ENCODE measurements at places on chromosomes 16 and 17.

GRCh38 chr17:63644846-63645245 lies 22.6 kb downstream of the MAP3K3 start:
- no peak for DNase-seq

DNA sequence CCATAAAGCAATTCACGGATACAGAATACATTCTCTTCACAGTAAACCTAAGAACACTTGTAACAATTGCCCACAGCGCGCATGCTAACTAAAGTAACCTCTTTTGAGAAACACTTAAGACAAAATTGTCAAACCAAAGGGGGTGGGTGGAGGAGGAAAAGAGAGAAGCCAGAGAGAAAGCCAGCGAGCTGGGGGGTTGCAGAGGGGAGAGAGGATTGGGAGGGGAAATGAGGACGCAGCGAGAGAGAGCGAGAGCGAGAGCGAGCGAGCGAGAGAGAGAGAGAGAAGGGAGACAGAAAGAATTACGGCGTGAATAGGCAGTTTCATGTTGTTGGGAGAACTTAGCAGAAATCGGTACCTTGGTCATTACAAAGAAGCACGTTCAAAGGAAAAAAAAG lies 1.6 kb upstream of the HOXB7 start:
- DNase-seq: no peak

- DNase-seq: no peak
These were observed 52.7 kb upstream of the ADORA2B start for GRCh38 chr17:15892244-15892643.

GRCh38 chr17:56230660-56231059 lies 77.4 kb downstream of the ANKFN1 start:
- DNase-seq: no peak

GRCh38 chr16:69171325-69172084 lies 15.5 kb upstream of the SNTB2 start:
- no peak for DNase-seq

DNA sequence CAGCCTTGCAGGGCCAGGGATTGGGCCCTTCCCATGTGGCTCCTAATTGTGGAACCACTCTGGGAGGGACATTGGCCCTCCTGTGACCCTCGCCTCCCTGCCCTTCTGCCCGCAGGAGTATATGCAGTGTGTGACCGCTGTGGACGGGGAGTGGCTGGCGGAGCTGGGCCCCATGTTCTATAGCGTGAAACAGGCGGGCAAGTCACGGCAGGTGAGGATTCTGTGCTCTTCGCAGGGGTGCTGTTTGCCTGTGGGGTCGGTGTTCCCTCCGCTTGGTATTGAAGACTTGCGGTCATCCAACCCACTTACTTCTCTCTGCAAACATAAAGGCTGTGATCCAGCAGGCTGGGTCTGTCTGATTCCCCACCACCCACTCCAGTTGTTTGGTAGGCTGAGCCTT lies 15.7 kb downstream of the DHX38 start:
- DNase-seq: no peak

DNA sequence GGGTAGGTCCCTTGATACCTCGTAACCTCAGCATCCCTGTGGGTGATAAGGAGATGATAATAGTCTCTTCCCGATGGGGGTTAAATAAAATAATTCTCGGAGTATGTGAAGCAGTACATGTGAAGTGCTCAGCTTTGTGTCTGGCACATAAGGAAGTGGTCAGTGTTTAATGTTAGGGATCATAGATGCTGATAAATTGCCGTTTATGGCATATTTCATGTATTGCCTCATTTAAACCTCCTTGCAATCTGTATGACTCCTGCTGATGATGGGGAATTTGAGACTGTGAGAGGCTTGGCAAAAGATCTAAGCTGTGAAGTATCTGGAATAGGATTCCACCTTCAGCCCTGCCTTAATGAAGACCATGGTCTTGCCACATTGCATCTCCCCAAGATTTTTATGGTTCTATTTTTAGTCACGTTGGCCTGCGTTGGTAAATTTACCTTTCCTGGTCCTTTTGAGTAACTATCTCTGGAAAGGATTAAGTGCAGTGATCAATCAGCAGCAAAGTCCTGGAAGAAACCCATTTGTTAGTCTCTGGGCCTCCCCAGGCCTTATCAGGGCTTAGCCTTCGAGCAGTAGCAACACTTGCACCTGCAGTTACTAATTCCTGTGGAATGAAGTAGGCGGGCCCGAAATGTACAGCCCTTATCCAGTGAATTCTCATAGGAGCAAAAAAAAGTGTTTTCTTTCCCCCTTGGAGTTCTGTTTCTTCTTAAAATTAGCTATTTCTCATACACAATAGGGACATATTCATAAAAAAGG lies 144.9 kb downstream of the WWOX start:
- DNase-seq: no peak

- no peak for DNase-seq
These were observed at the start of gene NETO2 for GRCh38 chr16:47143677-47144558. NETO2 (minus strand) TSS chr16:47143945; CDS start chr16:47143612, 333 bp downstream.

DNA sequence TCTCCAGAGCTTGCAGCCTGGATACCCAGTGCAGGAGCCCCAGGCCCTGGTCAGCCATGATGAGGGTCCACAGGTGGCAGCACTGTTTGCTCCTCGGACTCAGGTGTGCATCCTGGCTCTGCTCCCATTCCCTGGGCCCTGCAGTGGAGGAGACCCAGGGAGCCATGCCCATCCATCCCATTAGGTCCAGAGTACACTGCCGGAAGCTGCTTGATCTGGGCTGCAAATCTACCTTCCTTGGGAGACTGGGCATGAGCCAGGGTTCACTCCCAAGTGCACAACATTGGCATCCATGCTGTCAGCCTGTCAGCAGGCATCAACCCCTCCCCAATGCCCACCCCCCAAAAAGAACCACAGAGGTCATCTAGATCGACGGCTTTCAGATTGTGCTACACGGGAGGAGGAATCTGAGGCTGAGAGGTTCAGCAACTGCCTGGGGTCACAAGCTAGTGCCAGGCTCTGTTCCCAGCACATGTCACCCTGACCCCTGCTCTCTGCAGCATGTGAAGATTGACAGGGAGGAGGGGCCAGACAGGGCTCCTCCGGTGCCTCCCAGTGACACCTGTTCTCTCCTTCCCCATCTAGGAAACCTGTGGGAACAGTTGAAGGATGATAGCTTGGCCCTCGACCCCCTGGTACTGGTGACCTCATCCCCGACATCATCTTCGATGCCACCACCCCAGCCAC lies 15.7 kb downstream of the UNC119 start:
- DNase-seq: no peak

DNA sequence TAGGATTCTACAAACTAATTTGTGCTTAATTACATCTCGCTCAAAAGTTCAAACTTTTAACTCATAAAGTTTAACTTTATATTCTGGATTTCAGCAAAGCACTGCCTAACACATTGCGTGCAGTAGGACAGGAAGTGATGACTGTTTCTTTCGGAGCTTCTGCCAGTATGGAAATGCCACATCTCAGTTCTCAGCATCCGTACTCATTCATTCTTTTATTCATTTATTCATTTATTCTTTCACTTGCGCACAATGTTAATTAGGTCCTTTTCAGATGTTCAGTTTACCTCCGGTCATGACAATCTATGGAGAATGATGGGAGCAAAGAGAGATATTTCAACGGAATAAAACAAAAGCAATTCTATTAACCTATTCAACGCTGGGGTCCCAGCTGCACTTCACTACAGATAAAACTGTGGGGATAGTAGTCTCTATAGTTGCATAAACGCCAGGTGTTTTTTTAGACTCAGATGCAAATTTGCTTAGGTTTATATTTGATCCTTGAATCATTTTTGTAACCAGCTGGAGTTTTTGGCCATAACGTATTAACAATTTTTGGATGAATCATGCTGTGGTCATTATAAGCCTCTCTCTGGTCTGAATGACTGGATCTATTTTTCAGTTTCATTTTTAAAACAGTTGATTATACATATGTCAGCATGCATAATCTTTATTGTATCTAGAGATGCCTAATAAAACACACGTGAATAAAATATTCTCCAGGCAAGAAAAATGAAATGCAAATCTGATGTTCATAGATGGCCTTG lies 143.9 kb downstream of the KCNJ2 start:
- DNase-seq: no peak

DNA sequence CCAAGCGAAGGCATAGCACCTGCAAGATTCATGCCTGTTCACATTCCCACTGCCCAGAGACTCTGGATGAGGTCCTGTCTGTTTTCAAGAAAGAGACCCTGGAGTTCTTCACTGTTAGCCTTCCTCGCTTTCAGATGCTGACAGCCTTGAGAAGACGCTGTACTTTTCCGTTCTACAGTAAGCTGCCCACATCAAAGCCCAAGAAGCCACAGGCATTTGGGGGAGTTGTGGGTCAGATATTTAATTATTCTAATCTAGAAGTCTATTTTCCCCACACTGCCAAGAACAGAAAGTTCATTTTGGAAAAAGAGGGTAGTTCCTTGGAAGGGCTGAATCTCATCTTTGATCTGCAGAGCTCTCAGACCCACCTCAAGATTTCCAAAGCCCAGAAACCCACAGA lies 127.9 kb downstream of the AXIN2 start:
- no peak for DNase-seq

DNA sequence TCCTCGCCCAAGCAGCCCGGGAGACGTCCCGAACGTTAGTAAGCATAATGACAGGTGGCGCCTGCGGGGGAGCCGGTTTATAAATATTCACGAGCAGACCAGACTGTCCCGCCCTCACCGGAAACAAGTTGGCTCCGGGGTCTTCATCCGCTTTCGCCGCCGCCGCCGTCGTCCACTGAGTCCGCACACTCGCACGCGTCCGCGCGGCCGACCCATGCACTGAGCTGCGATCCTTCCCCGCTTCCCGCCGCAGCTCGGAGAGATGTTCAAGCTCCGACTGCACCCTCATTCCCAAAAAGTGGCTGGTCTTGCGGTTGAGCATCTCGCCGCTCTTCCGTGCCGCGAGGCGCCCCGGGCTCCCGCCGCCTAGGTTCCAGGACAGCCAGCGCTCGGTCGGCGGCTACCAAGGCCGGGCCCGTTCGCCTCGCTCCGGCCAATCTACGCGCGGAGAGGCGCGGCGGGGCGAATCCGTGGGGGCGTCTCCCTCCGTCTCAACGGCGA lies 385 bp downstream of the CFAP119 start:
- no peak for DNase-seq

DNA sequence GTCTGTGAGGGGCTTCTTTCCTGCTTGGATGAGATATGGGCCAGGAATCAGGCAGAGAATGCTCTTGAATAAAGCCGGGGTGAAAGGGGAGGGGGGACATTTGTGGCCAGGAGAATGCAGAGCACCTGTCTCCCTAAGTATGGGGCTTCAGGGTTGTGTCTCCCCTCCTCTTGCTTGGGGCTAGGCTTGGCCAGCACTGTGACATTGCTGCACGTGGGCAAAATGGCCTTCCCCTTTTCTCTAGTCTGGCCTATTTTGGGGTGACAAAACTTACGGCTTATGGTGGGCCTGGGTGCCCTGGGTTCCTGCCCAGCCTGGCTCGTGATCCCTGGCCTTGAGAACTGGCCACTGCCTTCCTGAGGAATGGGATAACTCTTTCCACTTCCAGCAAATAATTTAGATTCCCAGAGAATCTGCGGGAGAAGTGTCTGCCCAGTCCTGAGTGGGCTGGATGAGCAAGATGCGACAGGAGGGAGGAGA lies 5.6 kb downstream of the NFE2L1 start:
- no peak for DNase-seq

- DNase-seq: peak; percentile 30
These were observed 7.7 kb downstream of the SCGB1C2 start for GRCh38 chr17:144936-145670.

GRCh38 chr17:37130984-37131446 lies 182.3 kb downstream of the AATF start:
- DNase-seq: no peak

- no peak for DNase-seq
These were observed 21.4 kb upstream of the SLC6A4 start for GRCh38 chr17:30256756-30257506.

GRCh38 chr16:17437981-17438380 lies 32.8 kb downstream of the XYLT1 start:
- no peak for DNase-seq

- peak; percentile 97 for DNase-seq
These were observed 11.1 kb downstream of the LDHD start for GRCh38 chr16:75105306-75106061.

- DNase-seq: no peak
These were observed 775 bp upstream of the SP6 start for GRCh38 chr17:47851764-47852112.

GRCh38 chr16:5379954-5380353 lies 282.4 kb upstream of the EEF2KMT start:
- DNase-seq: no peak

DNA sequence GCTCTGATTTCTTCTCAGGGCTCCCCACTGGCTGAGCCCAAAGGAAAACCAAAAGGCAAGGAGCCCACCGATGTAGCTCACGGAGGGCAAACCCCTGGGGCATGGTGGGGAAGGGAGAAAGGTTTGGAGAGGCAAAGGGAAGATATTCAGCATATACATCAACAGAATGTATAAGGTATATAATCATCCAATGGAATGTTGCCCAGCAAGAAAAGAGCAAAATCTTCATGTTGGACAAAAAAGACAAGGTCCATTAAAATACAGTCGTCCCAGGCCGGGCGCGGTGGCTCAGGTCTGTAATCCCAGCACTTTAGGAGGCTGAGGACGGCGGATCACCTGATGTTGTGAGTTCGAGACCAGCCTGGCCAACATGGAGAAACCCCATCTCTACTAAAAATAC lies 1.6 kb downstream of the CPPED1 start:
- DNase-seq: no peak

DNA sequence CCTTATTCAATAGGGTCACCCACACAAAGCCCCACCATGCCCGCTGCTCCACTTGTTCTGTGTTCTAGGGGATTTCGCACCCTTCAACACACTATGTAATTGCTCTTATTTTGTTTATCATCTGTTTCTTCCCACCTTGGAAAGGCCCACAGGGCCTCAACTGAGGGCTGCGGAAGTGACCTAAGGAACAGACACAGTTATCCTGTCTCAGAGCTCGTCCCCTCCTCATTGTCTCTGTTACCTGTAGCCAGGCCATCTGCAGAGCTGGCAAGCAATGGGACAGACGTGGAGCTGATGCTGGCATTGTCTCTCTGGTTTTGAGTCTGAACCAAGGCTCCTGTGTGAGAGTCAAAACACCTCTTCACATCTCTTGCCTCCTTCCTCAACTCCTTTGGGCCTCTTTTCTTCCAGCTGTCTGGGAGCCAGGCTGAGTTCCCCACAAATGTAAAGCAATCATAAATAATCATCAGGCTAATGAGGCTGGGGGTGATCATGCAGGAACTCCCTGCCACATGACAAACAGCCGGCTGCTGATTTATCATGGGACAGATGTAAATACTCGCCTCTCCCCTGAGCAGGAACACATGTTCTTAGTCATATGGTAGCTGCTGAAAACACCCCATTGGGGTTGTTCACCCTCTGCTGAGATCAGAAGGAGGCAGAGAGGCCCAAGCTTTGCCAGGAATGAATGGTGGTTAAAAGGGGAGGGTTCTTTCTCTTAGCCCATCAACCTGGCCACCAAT lies 71.9 kb downstream of the AXIN2 start:
- peak; percentile 8 for DNase-seq

GRCh38 chr17:29068818-29069217 lies 25.9 kb downstream of the PIPOX start:
- no peak for DNase-seq
